Head of caudate nucleus (tissue), 42 donors: ENCODE measurements at places on chromosomes 6 and 20.

GRCh38 chr6:37204014-37204751 is 34.2 kb downstream of the PIM1 start:
- no peak for DNase-seq

GRCh38 chr6:35406711-35407485 is 45.2 kb upstream of the FANCE start:
- DNase-seq = no peak

GRCh38 chr6:147166992-147167391 is 37.2 kb upstream of the STXBP5 start:
- no peak for DNase-seq

GRCh38 chr6:32615885-32616532 is 21.2 kb upstream of the HLA-DQA1 start:
- DNase-seq = no peak
